ENCODE measurements at places on chromosomes 7 and 10. TPM values are rescaled to one million over a fixed set of nuclear protein-coding genes. Genes with fewer than 3 reads are reported as not detected.

GRCh38 chr7:5478568-5479430 is 55.2 kb upstream of the TNRC18 start:
- DNase-seq: no peak

GRCh38 chr7:150371131-150371995 is 2.7 kb downstream of the REPIN1 start:
- no peak for DNase-seq

DNA sequence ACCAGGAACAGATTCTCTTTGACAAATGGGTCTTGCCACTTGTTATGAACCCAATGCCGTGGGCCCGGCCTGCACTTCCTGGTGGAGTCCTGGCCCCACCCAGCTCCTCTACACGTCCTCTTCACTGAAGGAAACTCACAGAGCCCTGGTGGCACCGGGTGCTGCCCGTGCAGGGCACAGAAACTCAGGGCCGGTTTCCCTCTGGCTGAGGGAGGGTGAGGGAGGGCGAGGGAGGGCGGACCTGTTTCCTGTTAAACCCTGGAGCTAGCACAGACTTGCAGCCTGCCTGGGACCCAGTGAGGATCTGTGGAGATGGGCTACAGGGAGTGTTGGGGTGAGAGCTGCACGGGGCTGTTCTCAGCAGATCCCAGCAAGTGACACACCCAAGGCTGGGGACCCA is 596.3 kb downstream of the PTPRN2 start:
- DNase-seq: no peak

GRCh38 chr10:104622598-104623209 is 18.4 kb upstream of the SORCS3 start:
- DNase-seq: no peak

- DNase-seq: no peak
Observed at GRCh38 chr7:5701085-5701914, 80.2 kb downstream of the RNF216 start.

DNA sequence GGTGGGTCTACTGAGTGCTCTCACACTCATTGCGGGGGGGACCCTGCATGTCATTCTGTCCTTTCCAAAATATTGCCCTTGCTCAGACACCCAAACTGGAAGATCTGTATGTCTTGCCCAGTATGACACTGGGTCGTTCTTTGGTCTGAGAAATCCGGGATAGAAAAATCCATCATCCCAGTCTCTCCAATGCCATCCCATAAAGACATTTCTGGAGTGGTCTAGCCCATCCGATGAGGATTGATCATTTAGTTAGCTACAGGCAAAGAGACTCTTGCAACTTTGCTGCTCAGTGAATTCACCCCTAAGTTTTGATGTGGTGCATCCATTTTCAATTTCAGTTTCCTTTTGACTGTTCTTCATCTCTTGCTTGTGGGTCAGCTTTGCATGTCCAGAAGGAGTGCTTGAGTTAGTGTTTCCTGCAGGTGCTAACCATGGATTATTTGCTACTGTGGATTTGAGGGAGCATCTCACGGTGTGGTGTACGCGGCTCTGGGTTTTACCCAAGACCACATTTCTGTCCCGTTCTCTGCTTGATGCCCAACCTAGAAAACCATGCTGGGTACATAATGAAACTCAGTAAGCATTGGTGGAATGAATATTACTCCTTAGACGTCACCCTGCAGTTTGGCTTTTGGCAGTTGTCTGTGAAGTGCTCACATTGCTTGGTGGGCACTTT is 247.0 kb upstream of the MKI67 start:
- no peak for DNase-seq

DNA sequence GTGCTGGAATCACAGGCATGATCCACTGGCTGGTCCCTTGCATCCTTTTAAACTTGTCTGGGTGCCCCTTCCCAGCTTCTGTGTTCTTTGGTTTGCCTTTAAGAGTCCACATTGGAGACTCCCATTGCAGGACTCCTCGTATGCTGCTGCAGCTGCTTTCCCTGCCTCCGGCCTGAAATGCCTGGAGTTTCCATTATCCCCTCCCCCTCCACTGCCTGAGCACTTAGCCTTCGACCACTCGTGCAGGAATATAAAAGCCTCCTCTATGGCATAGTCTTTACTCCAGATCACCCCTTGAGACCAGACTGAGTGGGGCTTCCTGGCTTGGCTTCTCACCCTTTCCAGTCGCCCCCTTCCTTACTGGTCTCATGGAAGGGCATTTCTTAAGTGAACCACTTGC is 80.2 kb downstream of the RHOBTB1 start:
- DNase-seq: no peak

DNA sequence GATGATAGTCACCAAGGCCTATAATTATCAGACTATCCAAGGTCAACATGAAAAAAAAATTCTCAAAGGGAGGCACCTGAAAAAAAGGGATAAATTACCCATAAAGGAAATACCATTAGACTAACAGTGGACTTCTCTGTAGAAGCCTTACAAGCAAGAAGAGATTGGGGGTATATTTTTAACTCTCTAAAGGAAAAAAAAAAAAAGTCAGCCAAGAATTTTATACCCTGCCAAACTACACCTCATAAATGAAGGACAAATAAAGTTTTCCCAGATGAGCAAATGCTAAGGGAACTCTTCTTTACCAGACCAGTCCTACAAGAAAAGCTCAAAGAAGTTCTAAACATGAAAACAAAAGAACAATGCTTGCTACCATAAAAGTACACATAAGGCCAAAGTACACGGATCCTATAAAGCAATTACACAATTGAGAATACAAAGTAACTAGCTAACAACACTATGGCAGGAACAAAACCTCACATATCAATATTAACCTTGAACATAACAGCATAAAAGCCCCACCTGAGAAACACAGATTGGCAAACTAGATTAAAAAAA is 263.1 kb downstream of the RNLS start:
- DNase-seq: no peak

The ACTL6B gene
- total RNA-seq: not detected

The ZRANB1 gene
- total RNA-seq: 18.2 TPM

The ZNF239 gene
- 17.3 TPM for total RNA-seq
